Brain pericyte (primary cell): ENCODE measurements at places on chromosomes 5 and 9.
A peak's percentile ranks its signal among the peaks of the same experiment; 100 is the strongest.

DNA sequence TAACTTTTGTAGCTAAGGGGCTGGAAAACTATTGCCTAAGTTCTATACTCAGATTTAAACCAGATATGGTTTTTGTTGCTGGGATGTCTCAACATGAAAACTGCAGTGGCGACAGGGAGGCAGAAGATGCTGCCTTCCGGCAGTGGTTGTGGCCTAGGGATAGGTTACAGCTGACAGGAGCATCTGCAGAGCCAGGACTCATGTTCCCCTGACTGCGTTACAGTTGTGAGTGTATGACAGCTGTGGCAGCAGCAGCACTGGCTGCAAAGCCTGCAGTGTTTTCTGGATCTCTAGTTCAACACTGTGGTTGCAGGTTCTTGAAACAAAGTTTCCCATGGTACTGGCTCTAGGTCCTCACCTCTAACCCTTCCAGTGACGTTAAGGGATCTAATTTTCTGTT is 498.8 kb upstream of the CDH18 start:
- no peak for DNase-seq

GRCh38 chr5:174410716-174411478 is 313.5 kb upstream of the MSX2 start:
- no peak for DNase-seq

GRCh38 chr5:147734894-147735293 is 47.6 kb downstream of the JAKMIP2 start:
- DNase-seq, result no peak

- DNase-seq, result no peak
Measured at GRCh38 chr5:39177631-39177964, 41.8 kb downstream of the FYB1 start.

DNA sequence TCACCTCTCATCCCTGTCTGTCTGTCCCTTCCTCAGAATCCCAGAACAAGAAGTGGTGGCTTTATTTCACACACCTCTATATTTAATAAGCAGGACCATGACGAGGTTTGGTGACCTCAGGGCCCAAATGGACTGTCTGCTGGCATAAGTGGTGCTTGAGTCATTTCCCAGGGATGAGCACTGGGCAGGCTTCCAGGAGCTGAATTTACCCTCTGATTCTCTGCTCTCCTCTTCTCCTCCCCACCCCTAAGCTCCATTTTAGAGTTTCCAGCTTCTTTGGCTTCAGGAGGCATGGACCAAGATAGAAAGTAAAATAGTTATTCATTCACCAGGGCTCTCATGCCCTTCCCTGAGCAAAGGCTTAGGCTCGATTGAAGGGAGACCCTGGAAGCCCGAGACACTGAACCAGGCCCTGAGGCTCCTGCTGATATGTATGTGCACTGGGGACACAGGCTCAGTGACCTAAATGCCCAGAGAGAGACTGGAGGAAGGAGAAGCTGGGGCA is 69.1 kb downstream of the PPARGC1B start:
- peak; percentile 60 for DNase-seq

DNA sequence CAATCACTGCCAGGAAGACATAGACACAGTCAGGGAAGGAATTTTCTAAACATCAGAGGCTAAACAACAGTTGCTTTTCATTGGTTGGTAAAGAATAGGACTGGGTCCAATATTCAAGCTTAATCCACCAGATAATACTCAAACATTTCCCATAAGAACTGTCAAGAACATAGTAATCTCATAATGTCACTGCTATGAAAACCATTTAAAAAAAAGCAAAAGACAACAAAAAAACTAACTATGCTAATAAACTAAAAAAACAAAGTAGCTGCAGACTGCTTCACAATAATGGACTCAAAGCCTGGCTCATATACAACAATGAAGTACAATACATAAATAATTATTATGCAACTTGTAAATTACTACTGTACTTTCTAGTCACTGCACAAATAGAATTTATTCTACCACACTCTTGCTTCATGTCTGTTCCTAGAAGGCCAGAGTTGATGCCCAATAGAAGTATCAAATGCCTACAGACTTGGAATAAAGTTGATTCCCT is 148.7 kb downstream of the MLLT3 start:
- no peak for DNase-seq

DNA sequence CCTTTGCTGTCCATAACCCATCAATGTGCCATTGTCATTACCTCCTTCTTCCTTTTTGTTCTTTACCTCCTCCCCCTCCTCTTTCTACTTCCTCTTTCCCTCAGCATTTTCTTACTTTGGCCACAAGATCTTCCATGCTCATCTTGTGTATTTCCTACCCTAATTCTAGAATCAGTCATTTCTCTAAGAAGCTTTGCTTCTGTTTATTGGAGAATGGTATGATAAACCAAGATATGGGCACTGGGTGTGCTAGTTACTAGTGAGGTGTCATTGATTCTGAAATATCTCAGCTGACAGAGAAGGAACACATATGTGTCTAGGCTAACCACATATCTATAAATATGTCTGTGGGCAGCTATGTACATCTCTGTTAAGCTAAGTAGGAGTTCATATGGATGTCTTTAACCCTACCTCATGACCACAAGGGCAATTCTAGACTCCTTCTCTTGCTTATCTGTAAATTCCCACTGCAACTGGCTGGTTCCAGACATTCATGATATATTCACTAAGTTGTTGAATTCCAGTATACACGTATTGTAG is 2051.3 kb upstream of the CDH9 start:
- no peak for DNase-seq

- no peak for DNase-seq
Measured at GRCh38 chr9:85658716-85659115, 83.0 kb downstream of the AGTPBP1 start.

- no peak for DNase-seq
Measured at GRCh38 chr5:33238826-33239695, 201.7 kb upstream of the TARS1 start.

- no peak for DNase-seq
Measured at GRCh38 chr9:122939601-122940000, 1.2 kb upstream of the RABGAP1 start.

GRCh38 chr9:86045654-86046053 is 53.7 kb downstream of the GOLM1 start:
- no peak for DNase-seq

GRCh38 chr5:87229780-87230179 is 37.9 kb upstream of the RASA1 start:
- DNase-seq, result no peak
